Activated CD8-positive, alpha-beta memory T cell treated with anti-CD3 and anti-CD28 coated beads, Interleukin-2, amount 10 ng/mL, durations not matched to agents 7 days and 5 days (primary cell): ENCODE measurements at places on chromosomes 7 and 10. TPM values are rescaled to one million over a fixed set of nuclear protein-coding genes. Genes with fewer than 3 reads are reported as not detected.

The CWF19L1 gene
- total RNA-seq: 47.6 TPM

The HOXA7 gene
- total RNA-seq: not detected

The SFRP4 gene
- total RNA-seq: not detected

The TLX1 gene
- not detected for total RNA-seq

The FGFR2 gene
- not detected for total RNA-seq

The CRPPA gene
- total RNA-seq: 1.1 TPM

The RSPH10B gene
- total RNA-seq: not detected

The ACTL6B gene
- not detected for total RNA-seq

The PTF1A gene
- not detected for total RNA-seq

The PRSS37 gene
- total RNA-seq: not detected

The UNC5B gene
- 0.06 TPM for total RNA-seq

The TYSND1 gene
- 13.8 TPM for total RNA-seq

The PROSER2 gene
- total RNA-seq: 0.23 TPM

The CPA5 gene
- total RNA-seq: 3.4 TPM

The ZMIZ2 gene
- 120 TPM for total RNA-seq

The ADRA2A gene
- not detected for total RNA-seq

The UFSP1 gene
- total RNA-seq: 2.3 TPM

The HSPA12A gene
- total RNA-seq: not detected

The PNLIPRP1 gene
- not detected for total RNA-seq

The AKR1C3 gene
- total RNA-seq: 0.88 TPM

The CALU gene
- total RNA-seq: 39.0 TPM

The MMP21 gene
- total RNA-seq: not detected

The PIK3AP1 gene
- 8.7 TPM for total RNA-seq

The SYCE1 gene
- 2.1 TPM for total RNA-seq

The SLF2 gene
- 41.4 TPM for total RNA-seq

The GBX1 gene
- not detected for total RNA-seq

The ADAM8 gene
- 173 TPM for total RNA-seq

The SLC26A4 gene
- total RNA-seq: 8.3 TPM

The OPALIN gene
- total RNA-seq: not detected

The IFIT2 gene
- total RNA-seq: 16.0 TPM

The HIPK2 gene
- 20.2 TPM for total RNA-seq

The ACSM6 gene
- not detected for total RNA-seq

The POU6F2 gene
- 0.32 TPM for total RNA-seq

The PAPSS2 gene
- 0.07 TPM for total RNA-seq

The GIMAP7 gene
- 49.9 TPM for total RNA-seq
